ENCODE measurements at places on chromosomes 5 and 9. TPM values are rescaled to one million over a fixed set of nuclear protein-coding genes. Genes with fewer than 3 reads are reported as not detected.

DNA sequence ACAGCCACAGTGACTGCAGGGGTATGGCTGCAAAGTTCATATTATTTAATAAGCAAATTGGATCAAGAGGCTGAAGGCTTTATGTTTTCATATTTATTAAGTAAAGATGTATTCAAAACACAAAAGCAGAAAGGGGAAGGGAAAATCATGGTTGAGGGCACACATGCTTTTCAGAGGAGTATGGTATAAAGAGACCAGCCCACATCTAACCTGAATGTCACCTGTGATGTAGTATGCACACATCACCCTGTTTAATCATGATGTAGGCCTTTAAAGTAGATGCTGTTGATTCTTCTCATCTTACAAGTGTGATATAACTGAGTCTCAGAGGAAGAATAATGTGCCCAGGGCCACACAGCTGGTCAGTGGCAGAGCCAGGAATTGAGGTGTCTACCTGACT is 211.8 kb downstream of the DCP2 start:
- no peak overlapping the region for H3K27ac ChIP-seq
- DNase-seq: no peak
- H3K4me1 ChIP-seq: peaks cover 2% of the 10 kb centered on the region
- no peaks in the 10 kb centered on the region for H3K27me3 ChIP-seq

DNA sequence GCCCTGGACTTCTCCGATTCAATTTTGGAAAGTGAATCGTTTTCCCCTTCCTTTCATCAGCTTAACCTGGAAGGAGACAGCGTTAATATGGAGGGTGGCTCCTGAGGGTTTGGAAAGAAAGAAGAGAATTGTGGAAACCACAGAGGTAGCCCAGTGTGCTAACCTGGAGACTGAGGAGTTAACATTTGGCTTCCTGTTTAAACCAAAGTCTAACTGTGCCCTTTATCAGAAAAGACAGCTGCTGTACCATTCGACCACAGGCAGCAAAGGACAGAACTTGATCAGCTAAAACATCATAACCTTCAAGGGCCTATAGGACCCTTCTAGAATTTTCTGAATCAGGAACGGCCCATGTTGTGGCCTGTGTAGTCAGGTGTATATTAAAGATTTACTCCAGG is 735 bp downstream of the IDNK start:
- peaks cover 6% of the 10 kb centered on the region for H3K36me3 ChIP-seq
- H3K27me3 ChIP-seq: no peaks in the 10 kb centered on the region
- no peak for DNase-seq
- peak overlapping the region; percentile 75 for H3K27ac ChIP-seq

DNA sequence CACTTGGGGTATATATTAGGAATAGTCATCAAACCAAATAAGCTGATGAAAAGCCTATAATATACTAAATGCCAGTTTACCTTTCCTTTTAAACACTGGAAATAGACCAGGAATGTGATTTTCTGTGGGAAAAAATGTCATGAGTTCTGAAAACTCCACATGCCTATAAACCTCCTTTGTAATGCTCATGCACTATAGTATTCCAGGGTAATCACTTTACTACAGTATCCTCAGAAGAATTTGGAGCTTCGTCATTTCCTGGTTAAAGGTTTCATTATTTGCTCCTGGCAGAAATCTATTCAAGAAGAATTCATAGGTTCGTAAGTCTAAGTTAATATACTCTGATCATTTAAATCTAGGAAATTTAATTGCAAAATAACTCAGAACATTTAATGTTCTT is 1076.7 kb upstream of the DMAC1 start:
- no peaks in the 10 kb centered on the region for H3K27me3 ChIP-seq
- H3K4me1 ChIP-seq: no peaks in the 10 kb centered on the region
- DNase-seq: no peak
- no peak overlapping the region for H3K27ac ChIP-seq

- no peak overlapping the region for H3K27ac ChIP-seq
- H3K4me1 ChIP-seq: no peaks in the 10 kb centered on the region
- H3K36me3 ChIP-seq: no peaks in the 10 kb centered on the region
- DNase-seq: no peak
Observed at GRCh38 chr9:121929893-121930875, 162.9 kb downstream of the TTLL11 start.

GRCh38 chr9:106307670-106308069 is 555.3 kb upstream of the ZNF462 start:
- DNase-seq: no peak
- H3K36me3 ChIP-seq: no peaks in the 10 kb centered on the region
- no peaks in the 10 kb centered on the region for H3K27me3 ChIP-seq

GRCh38 chr5:136396886-136397285 is 31.5 kb upstream of the TRPC7 start:
- H3K4me1 ChIP-seq: no peaks in the 10 kb centered on the region
- DNase-seq: no peak
- H3K27ac ChIP-seq: no peak overlapping the region
- no peaks in the 10 kb centered on the region for H3K36me3 ChIP-seq
- no peak overlapping the region for H3K4me3 ChIP-seq
- no peaks in the 10 kb centered on the region for H3K27me3 ChIP-seq

DNA sequence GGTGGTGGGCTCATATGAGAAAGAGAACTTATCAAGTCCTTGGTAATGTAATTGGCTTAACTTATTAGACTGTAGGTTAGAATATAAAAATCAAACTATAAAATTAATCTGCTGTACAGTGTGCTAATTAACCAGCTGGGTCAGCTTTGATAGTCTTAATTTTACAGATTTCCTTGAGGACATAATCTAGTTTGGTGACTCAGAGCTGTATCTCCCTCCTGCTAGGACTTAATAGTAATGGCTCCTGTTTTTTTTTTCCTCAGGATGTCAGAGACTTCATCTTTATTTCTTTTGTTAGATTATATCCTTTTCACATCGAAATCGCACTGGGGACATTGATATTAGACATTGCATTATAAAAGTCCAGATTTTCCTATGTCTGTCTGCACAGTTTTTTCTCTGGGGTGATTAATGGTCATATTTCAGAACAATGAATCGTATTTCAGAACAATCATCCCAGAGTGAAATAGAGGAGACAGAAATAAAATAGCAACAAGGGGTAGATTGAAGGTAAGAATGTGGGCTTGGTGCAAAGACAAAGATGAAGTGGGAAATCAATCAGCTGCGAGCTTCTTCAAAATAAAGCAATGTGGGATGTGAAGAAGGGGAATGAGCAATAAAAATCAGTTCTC is 346.4 kb upstream of the RIOK2 start:
- no peak overlapping the region for H3K4me3 ChIP-seq
- no peak overlapping the region for H3K27ac ChIP-seq
- no peaks in the 10 kb centered on the region for H3K36me3 ChIP-seq
- H3K27me3 ChIP-seq: peaks cover 12% of the 10 kb centered on the region

GRCh38 chr9:3497401-3497800 is 28.4 kb downstream of the RFX3 start:
- H3K4me1 ChIP-seq: peaks cover 6% of the 10 kb centered on the region
- no peaks in the 10 kb centered on the region for H3K36me3 ChIP-seq

GRCh38 chr5:178421699-178422399 is 168.3 kb downstream of the COL23A1 start:
- H3K4me3 ChIP-seq: no peak overlapping the region
- no peaks in the 10 kb centered on the region for H3K27me3 ChIP-seq
- H3K4me1 ChIP-seq: no peaks in the 10 kb centered on the region
- no peak for DNase-seq

GRCh38 chr9:112699230-112699629 is 18.7 kb downstream of the INIP start:
- H3K27me3 ChIP-seq: no peaks in the 10 kb centered on the region
- no peak for DNase-seq
- H3K27ac ChIP-seq: no peak overlapping the region
- peaks cover 6% of the 10 kb centered on the region for H3K36me3 ChIP-seq
- H3K4me1 ChIP-seq: no peaks in the 10 kb centered on the region

GRCh38 chr5:31637851-31638250 is 1.1 kb upstream of the PDZD2 start:
- H3K4me3 ChIP-seq: no peak overlapping the region
- peaks cover 42% of the 10 kb centered on the region for H3K27me3 ChIP-seq
- H3K36me3 ChIP-seq: no peaks in the 10 kb centered on the region

- peaks cover 28% of the 10 kb centered on the region for H3K36me3 ChIP-seq
- H3K4me3 ChIP-seq: no peak overlapping the region
- no peak for DNase-seq
- H3K27me3 ChIP-seq: no peaks in the 10 kb centered on the region
- peaks cover 28% of the 10 kb centered on the region for H3K4me1 ChIP-seq
- peak overlapping the region; percentile 60 for H3K27ac ChIP-seq
Observed at GRCh38 chr5:172418862-172419814, 35.2 kb downstream of the SH3PXD2B start.

DNA sequence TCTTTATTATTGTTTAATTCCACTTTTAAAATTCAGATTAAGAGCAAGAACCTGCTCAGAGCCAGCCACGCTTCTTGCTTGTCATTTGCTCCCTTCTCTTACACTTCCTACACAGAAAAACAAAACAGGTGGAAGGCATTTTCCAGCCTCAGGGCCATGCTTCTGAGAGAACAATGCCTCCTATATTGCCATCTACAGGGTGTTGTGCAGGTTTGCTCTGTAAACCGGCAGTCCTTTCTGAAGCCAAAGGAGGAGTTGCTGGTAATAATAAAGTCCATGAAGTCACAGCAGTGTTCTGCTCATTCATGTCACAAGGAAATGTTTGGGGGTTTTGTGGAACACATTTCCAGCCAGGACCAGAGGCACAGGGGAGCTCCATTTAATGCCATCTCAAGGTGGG is 16.1 kb upstream of the PRLR start:
- H3K36me3 ChIP-seq: no peaks in the 10 kb centered on the region
- H3K4me3 ChIP-seq: no peak overlapping the region

DNA sequence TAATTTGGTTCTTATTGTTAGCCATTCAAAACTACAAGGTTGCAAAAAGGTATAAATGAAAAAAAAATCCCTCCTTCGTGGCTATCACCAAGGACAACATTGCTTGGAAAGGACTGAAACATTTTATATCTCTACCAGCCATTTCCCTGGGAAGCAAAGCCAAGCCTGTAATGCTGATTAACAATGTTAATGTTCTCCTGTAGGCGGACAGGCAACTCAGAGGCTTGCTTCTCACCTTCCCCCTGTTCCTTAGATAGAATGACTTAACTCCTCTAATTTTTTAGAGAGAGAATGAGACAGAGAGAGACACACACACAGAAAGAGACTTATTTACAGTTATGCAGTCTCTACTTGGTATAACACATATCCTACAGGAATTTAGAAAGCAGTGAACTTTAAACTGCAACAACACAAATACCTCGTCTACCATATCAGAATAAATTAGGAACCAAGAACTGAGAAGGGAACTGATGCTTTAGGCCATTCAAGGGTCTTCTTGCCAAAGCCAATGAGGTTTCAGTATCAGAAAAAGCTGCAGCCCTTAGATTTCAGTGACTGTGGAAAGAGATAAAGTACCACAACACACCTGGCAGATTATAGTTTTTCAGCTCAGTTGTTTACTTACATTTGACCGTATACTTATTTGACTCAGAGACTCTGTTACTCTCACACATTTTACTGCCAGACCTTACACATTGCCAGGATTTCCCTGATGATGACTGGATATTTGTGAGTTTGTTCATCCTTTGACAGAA is 20.9 kb upstream of the MAN2A1 start:
- no peak for DNase-seq
- H3K36me3 ChIP-seq: no peaks in the 10 kb centered on the region
- no peak overlapping the region for H3K4me3 ChIP-seq

- no peaks in the 10 kb centered on the region for H3K36me3 ChIP-seq
- no peaks in the 10 kb centered on the region for H3K27me3 ChIP-seq
- H3K27ac ChIP-seq: no peak overlapping the region
- no peak for DNase-seq
- H3K4me1 ChIP-seq: no peaks in the 10 kb centered on the region
Observed at GRCh38 chr5:162484986-162485385, 417.4 kb downstream of the GABRG2 start.

DNA sequence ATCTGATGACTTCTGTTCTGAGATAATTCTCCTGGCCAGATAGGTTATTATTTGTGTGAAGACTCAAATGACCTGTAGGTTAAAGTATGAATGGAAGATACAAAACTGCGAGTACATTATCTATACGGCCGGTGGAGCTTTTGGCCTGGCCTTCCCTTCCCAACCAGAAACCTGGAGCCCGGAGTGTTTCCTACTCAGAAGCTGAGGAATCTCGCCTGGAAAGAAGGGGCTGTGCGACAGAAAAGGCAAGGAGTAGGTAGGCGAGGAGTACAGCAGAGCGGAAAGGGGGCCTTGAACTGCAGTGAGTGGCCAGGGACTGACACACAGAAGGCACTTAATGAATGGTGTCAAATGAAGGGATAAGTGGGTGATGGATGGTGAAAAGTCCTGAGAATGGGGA is 34.6 kb downstream of the ANGPTL2 start:
- H3K36me3 ChIP-seq: peaks cover 48% of the 10 kb centered on the region
- H3K27ac ChIP-seq: no peak overlapping the region
- H3K27me3 ChIP-seq: no peaks in the 10 kb centered on the region
- no peak for DNase-seq
- H3K4me1 ChIP-seq: no peaks in the 10 kb centered on the region

DNA sequence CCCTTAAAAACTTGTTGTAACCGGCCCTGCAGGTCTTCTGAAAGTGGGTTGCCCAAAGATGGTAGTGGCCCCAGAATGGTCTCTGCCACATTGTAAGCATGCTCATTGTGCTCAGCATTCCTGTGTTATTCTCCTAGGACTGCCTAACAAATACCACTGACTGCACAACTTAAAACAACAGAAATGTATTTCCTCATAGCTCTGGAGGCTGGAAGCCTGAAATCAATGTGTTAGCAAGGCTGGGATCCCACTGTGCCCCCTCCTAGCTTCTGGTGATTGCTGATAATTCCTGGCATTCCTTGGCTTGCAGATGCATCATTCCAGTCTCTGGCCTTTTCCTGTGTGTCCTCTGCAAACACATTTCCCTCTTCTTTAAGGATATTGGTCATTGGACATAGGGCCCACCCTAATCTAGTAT is 3.4 kb upstream of the GCNT4 start:
- H3K4me1 ChIP-seq: peaks cover 18% of the 10 kb centered on the region
- H3K36me3 ChIP-seq: no peaks in the 10 kb centered on the region
- no peak overlapping the region for H3K4me3 ChIP-seq
- peak overlapping the region; percentile 54 for H3K27ac ChIP-seq
- no peaks in the 10 kb centered on the region for H3K27me3 ChIP-seq

- H3K36me3 ChIP-seq: no peaks in the 10 kb centered on the region
- H3K27me3 ChIP-seq: no peaks in the 10 kb centered on the region
- no peak overlapping the region for H3K4me3 ChIP-seq
- no peaks in the 10 kb centered on the region for H3K4me1 ChIP-seq
- DNase-seq: no peak
Observed at GRCh38 chr9:107351382-107352045, 68.4 kb downstream of the RAD23B start.

GRCh38 chr5:45696206-45696836 is at the start of gene HCN1:
Gene HCN1 (minus strand): TSS chr5:45696380.
- H3K4me3 ChIP-seq: no peak within 1 kb of the TSS
- DNase-seq: peak; percentile 32
- no peaks in the 10 kb centered on the region for H3K36me3 ChIP-seq
- H3K27me3 ChIP-seq: no peaks in the 10 kb centered on the region
- H3K4me1 ChIP-seq: no peaks in the 10 kb centered on the region

The PCDHB11 gene
- total RNA-seq: under 0.01 TPM

The CREBRF gene
- total RNA-seq: 11.1 TPM

The MPDZ gene
- 39.3 TPM for total RNA-seq

The CATSPER3 gene
- total RNA-seq: under 0.01 TPM

The PAM gene
- 115 TPM for total RNA-seq

The STKLD1 gene
- 0.28 TPM for total RNA-seq

The AIF1L gene
- 0.18 TPM for total RNA-seq

The TJP2 gene
- 49.3 TPM for total RNA-seq

The KCNIP1 gene
- not detected for total RNA-seq

The PDCD1LG2 gene
- 33.3 TPM for total RNA-seq
